ENCODE measurements at places on chromosomes 16 and 17.

DNA sequence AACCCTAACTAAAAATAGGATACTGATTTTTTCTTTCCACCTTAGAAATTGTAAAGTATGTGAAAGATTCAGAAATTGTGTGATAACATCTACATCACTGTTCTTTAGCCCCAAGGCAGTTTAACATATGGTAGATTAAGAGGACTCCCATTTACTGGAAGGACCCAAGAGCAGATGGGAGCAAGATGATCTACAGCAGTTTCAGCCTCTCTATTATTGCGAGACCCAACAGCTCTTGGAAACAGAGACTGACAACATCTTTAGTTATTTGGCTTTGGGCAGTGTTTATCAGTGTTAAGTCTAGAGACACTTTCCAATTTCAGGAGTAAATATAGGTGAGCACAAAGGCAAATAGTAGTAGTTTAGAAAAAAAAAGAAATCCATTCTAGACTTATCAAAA lies 124.9 kb upstream of the CORO6 start:
- no peak for DNase-seq

- no peak for DNase-seq
Measured at GRCh38 chr17:43584666-43585102, 38.5 kb upstream of the ETV4 start.

DNA sequence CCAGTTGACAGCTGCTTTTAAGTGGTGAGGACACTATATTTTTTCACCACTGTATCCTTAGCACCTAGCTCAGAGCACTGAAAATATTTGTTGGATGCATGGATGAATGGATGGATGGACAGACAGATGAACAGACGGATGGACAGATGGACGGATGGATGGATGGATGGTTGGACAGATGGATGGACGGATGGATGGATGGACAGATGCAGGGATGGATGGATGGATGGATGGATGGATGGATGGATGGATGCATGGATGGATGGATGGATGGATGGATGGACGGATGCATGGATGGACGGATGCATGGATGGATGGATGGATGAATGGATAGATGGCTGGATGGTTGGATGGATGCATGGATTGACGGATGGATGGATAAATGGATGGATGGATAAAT lies 12.4 kb upstream of the SLC5A11 start:
- no peak for DNase-seq

- DNase-seq: no peak
Measured at GRCh38 chr17:10633738-10634379, 23.2 kb downstream of the MYH3 start.

- DNase-seq: no peak
Measured at GRCh38 chr16:10624527-10624926, 44.1 kb upstream of the EMP2 start.

GRCh38 chr17:82238472-82239201 lies 9.8 kb downstream of the SLC16A3 start:
- peak; percentile 57 for DNase-seq

DNA sequence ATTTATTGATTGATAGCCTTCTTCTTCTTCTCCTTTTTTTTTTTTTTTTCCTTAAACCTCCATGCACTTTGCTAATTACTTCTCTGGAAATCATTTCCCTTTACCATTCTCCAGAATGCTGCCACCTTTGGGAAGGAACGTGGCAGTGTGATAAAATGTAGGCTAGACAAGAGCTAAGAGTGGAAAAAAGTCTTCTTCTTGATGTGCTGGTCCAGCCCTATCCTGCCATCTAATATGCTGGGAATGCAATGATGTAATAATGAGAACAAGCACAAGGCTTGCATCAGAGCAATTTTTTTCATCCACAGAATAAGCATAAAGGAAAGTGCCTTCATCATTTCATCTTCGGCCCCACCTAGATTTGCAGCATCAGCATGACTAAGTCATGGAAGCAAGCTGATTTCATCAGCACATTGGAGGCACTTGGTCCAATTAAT lies 128.7 kb upstream of the ZFHX3 start:
- DNase-seq: peak; percentile 77

GRCh38 chr17:80047176-80047575 lies 10.7 kb downstream of the CCDC40 start:
- DNase-seq: no peak

DNA sequence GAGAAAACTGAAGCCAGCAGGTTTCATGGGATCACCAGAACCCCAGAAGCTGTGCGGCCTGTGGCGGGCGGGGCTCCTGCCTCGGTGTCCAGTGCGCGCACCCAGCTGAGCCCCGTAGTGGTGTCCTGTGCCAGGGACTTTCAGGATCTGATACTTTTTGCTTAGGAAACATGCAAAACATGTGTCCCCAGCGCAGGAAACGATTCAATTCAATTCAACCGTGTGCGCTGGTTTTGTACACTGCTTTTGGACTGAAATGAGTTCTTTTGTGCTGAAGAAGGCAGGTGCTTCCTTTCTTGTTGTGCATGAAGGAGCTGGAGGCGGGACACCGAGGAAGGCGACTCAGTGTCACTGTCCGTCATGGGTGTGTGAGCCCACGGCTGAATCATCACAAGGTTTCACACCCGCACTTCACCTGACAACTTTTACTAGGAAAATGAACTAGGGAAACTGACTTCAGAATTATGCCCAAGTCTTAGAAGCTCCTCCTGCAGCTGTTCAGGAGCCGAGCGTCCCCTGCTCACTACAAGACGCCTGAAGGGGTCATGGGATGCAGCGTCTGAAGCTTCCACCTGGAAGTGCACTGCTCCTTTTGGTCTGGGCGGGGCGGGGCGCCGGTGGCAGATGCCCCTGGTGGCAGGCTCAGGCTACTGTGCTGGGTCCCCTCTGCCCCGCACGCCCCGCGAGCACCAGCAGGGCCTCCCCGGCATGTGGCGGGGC lies 31.4 kb upstream of the ZNF750 start:
- no peak for DNase-seq

GRCh38 chr16:78878570-78878969 lies 722.0 kb downstream of the MAF start:
- no peak for DNase-seq

DNA sequence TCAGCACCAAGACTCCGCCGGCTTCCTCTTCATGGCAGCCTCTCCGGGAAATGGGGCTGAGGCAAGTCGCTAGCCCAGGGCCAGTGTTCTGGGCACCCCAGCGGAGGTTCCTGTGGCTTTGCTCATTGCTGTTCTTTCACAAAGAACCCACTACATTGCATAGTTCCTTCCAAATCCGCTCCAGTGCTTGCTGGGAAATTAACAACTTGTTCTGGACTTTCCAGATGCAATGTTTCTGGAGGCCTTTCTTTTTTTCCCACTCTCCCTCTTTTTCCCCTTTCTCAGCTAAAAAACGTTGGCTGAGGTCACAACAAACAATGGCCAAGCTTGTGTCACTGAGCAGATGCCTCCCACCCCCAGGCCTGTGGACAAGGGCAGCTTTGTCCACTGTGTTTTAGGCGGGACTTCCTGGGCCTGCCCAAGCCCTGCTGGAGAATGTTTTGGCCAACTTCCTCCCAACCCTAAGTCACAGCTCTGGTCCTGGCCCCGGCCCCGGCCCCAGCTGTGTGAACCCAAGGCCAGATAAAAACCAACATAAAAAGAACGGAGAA lies 131.5 kb upstream of the RCVRN start:
- peak; percentile 30 for DNase-seq

DNA sequence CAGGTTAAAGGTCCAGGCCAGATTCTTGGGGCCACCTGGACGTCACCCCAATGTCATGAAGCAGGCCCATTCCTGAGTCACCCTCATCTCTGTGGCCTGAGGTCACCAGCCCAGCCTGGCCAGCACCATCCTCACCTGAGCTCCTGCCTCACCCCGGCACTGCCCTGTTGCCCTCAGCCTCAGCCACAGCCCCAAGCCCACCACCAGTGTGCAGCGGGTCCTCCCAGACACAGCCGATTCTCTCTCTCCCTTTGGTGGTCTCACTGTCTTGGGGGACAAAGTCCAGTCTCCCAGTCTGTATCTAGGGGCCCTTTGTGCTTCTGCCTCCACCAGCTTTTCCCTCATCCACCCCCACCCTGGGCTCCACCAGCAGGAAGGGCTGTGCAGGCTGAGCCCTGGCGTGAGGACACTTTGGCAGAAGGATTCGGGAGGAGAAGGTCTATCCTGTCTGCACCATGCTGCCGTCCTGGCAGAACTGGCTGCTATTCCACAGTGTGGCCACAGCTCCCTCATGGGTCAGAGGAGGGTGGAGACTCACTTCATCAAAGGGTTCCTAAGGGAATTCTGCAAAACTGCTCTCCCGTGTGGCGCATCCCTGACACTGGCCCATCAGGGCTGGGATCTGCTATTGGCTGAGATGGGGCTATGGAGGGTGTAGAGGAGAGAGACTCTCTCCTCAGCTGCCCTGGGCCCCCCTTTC lies 64.3 kb downstream of the PRMT7 start:
- no peak for DNase-seq

DNA sequence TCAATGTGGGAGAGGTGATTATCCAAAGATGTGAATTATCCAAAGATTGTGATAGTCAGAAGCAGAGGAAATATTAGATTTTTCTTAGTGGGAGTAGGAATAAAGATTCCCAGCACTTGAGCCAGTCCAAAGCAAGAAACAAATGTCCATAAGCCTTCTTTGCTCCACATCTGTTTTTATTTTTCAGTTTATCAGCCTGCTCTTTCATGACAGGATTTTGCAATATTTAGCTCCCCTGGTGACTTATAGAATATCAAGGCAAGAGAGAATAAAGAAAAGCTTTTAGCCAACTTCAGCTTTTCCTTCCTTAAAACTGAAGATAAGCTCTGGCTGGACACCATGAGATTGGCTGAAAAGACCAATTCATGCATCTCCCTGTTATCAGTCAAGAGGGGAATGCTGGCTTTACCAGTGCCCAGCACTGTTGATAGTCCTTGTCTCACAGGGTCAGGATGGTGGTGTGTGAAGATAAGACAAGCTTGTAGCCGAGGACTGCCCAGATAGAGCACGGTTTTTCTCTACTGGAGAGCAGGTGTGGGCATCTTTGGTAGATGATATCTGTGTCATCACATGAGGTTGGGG lies 706.5 kb downstream of the KCNJ2 start:
- no peak for DNase-seq

- DNase-seq: peak; percentile 63
Measured at GRCh38 chr16:4852221-4852872, 5.1 kb downstream of the UBN1 start.

- DNase-seq: no peak
Measured at GRCh38 chr17:74272731-74273201, 1.3 kb upstream of the DNAI2 start.

- no peak for DNase-seq
Measured at GRCh38 chr16:81694494-81695280, 84.4 kb upstream of the PLCG2 start.

DNA sequence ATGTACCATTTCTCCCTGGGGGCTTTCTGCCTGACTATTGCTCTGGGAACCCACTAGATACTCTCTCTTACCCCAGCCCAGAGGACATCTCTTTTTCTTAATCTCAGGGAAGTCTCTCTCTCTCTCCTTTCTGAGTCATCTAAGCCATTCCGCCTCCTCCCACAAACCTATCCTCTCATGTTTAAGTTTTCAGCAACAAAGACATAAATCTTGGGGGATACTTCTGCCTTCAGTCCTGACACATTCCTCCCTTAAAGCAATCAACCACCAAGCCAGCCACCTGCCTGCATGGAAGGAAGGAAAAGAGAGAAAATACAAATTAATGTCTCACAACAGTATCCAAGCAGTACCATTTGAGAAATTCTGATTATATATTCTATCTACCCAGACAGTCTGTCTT lies 128.8 kb downstream of the HS3ST2 start:
- DNase-seq: no peak

DNA sequence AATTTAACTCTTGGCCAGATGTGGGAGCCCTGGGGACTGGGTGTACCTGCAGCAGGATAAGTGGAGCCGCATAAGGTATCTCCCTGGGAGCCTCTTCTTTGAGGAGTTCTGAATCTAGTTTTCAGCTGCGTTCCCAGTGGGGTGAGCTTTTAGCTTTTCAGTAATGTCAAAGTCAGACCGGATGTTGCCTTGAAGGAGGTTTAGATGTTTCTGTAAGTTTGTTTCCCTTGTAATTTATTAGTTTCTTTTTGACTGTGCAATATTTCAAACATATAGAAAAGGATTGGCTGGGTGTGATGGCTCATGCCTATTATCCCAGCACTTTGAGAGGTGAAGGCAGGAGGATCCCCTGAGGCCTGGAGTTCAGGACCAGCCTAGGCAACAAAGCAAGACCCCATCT lies 98.6 kb upstream of the EEF2KMT start:
- DNase-seq: no peak

DNA sequence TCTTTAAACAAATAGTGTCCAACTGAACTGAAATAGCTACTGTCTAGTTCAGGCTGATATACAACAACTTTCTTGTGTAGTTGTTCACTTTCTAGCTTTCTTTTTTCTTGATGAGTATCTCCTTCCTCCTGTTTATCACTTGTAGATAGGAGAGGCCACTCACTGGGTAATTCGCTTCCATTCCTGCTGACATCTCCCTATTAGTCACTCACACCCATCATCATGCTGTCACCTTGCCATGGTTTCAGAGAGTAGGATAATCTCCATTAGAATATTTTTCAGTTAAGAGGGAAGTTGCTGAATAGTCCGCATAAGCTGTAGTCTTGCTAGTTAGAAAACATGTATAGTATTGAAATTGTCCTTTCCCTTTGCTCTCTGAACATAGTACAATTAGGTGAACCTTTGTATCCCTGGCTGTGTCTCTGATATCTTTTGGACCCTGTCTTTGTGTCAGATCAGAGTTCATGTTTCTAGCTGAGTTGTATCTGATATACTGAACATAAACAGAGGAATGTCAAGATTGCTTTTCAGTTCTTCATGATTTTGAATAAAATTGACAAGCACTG lies 64.4 kb upstream of the RASL10B start:
- DNase-seq: no peak

- DNase-seq: no peak
Measured at GRCh38 chr16:88479793-88480760, 27.0 kb downstream of the ZFPM1 start.

DNA sequence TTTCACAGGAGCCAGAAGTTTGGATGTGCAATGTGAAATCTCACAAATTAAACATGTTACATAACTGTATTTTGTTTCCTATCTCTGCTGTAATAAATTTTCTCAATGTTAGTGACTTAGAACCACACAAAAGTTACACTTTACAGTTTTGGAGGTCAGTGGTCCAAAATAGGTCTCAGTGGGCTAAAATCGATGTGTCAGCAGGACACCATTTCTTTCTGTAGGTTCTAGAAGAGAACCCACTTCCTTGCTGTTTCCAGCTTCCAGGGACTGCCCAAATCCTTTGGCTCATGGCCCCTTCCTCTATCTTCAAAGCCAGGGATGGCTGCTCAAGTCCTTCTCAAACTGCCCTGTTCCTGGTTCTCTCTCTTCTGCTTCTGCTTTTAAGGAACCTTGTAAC lies 252.7 kb downstream of the WWOX start:
- DNase-seq: no peak

All from AG20443 (cell line).